ENCODE measurements at places on chromosomes 12 and 14. TPM values are rescaled to one million over a fixed set of nuclear protein-coding genes. Genes with fewer than 3 reads are reported as not detected.
A peak's percentile ranks its signal among the peaks of the same experiment; 100 is the strongest.

The KCNC2 gene
- total RNA-seq, result not detected

The KRT73 gene
- not detected for total RNA-seq

The SMIM41 gene
- total RNA-seq, result not detected

DNA sequence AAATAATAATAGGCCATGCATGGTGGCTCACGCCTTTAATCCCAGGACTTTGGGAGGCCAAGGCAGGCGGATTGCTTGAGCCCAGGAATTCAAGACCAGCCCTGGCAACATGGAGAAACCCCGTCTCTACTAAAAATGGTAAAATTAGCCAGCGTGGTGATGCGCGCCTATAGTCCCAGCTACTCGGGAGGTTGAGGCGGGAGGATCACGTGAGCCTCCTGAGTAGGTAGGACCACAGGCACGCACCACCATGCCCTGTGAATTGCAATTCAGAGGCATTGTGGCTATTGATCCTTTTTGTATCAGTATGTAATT lies 2.3 kb downstream of the ARHGDIB start:
- H3K4me3 ChIP-seq, result no peak overlapping the region
- peaks cover 8% of the 10 kb centered on the region for H3K4me1 ChIP-seq
- H3K36me3 ChIP-seq, result no peaks in the 10 kb centered on the region
- no peak for DNase-seq
- H3K27me3 ChIP-seq, result no peaks in the 10 kb centered on the region

GRCh38 chr14:54472315-54472714 lies 16.5 kb downstream of the GMFB start:
- no peaks in the 10 kb centered on the region for H3K27me3 ChIP-seq
- H3K4me3 ChIP-seq, result no peak overlapping the region
- no peak overlapping the region for H3K27ac ChIP-seq
- no peak for DNase-seq
- H3K36me3 ChIP-seq, result peaks cover 12% of the 10 kb centered on the region
- no peaks in the 10 kb centered on the region for H3K4me1 ChIP-seq

DNA sequence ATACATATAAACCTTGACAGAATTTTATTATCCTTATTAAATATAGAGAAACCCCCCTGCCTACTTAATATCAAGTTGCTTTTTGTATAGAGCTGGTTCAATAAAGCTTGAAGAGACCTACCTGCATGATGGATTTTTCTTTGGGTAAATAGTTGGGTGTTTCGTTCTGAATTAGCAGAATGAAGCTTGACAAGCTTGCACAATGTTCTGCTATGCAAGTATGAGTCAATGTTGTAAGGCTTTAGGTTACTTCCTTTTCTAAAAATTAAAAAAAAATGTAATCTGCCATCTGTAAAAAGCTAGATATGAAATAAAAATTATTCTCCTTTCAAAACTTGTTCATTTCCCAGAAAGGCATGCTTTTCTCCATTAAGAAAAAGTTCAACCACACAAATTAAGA lies 1662.6 kb upstream of the SEL1L start:
- no peak overlapping the region for H3K4me3 ChIP-seq
- H3K27ac ChIP-seq, result no peak overlapping the region
- DNase-seq, result no peak
- H3K27me3 ChIP-seq, result no peaks in the 10 kb centered on the region
- H3K36me3 ChIP-seq, result peaks cover 5% of the 10 kb centered on the region
- no peaks in the 10 kb centered on the region for H3K4me1 ChIP-seq

DNA sequence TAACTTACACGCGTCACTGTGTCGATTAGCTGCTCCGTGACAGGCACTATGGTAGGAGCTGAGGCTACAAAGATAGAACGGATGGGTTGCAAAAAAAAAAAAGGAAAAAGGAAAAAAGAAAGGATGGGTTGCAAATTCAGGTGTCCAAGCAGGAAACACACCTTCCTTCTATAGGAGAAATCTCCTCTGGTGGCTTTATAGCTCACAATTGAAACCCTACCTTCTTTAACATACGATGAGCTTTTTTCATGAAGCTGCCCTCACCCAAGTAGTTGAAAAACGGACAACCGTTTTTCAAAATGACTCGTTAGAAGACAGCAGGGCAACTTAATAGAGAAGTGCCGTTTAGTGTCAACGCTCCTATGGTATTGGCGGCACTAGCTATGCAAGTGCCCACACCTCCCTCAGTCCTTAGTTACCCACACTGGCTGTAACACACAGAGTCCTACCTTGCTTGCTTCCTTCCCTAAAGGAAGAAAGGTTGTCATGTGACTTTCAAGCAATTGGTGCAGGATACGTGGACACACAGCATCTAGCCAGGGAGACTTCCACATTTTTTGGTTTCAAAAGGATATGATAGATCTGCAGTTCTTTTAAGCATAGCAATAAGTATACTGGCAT lies 682 bp upstream of the TRIP11 start:
- H3K4me3 ChIP-seq, result peak overlapping the region; percentile 96
- H3K27me3 ChIP-seq, result no peaks in the 10 kb centered on the region
- H3K27ac ChIP-seq, result no peak overlapping the region

- no peak for DNase-seq
- H3K36me3 ChIP-seq, result no peaks in the 10 kb centered on the region
- H3K27me3 ChIP-seq, result no peaks in the 10 kb centered on the region
- H3K4me3 ChIP-seq, result no peak overlapping the region
Measured at GRCh38 chr12:116199160-116199706, 78.3 kb downstream of the MED13L start.
